ENCODE measurements at places on chromosomes 5 and 9.

- DNase-seq, result no peak
Observed at GRCh38 chr5:137236252-137236651, 262.9 kb downstream of the SPOCK1 start.

DNA sequence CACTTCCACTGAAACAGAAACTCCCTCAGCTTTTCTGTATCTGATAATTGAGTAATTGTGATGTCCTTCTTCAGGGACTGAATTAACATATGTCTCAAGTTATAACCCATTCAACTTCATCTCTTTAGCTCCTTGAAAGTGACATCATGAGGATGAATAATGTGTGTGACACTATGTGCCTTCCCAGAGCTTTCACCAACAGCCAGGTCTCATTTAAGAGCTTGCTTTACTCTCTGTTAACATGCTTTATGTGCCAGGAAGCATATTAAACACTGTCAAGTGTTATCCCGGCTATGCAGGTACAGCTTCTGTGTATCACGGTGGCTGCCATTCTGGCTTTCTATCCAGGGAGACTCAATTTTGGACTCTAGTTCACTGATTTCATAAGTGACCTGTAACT lies 799.9 kb downstream of the CDH12 start:
- DNase-seq, result no peak

- DNase-seq, result no peak
Observed at GRCh38 chr5:63456279-63456678, 506.0 kb downstream of the HTR1A start.

- DNase-seq, result no peak
Observed at GRCh38 chr9:33791117-33791516, 4.2 kb upstream of the PRSS3 start.

DNA sequence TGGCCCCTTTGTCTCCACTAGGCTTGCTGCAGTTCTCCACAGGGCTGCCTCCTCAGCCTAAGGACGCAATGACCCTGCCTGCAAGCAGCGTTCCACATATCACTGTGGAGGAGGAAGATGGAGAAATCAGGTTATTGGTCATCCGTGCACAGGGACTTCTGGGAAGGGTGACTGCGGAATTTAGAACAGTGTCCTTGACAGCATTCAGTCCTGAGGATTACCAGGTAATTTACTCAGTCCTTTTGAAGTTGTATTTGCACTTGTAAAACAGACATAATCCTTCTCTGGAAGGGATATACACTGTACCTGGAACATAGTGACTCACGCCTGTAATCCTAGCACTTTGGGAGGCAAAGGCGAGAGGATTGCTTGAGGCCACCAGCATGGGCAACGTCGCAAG lies 116.6 kb downstream of the ADGRV1 start:
- DNase-seq, result no peak

GRCh38 chr9:16290169-16290568 lies 580.3 kb downstream of the BNC2 start:
- DNase-seq, result no peak
